ENCODE measurements at places on chromosomes 1 and 21.
A peak's percentile ranks its signal among the peaks of the same experiment; 100 is the strongest.

DNA sequence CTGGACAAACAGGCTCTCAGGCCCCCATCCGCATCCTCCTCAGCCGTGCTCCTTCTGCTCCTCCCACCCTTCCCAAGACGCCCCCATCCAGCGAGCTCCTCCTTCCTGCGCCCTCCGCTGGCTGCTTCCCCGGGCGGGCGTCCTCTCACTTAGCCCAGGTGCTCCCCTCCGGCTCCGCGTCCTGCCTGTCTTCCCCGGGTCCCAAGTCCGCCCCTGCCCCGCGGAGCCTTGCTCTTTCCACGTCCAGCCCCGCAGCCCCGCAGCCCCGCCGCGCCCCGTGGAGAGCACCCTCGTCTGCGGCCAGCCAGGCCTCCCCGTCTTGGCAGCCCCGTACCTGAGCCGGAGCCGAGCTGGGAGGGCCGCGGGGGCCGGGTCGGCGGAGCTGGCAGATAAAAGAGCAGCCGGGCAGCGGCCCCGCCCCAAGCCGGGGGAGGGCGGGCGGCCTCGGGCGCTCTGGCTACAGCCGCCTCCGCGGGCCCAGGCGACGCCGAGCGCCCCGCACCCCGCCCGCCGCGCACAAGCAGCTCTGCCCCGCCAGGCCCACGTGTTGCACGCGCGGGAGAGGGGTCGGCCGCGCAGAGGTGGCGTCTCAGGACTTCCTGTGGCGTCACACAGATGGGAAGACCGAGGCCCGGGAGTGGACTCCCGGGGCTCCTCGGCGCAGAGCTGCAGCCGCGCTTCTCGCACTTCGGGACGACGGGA is at the start of gene PAQR7:
Gene PAQR7, minus strand, starts transcription at position 555 of the 702 bp plus-strand sequence. CDS start 11,869 bp downstream, outside the sequence.
- peak; percentile 70 for DNase-seq

DNA sequence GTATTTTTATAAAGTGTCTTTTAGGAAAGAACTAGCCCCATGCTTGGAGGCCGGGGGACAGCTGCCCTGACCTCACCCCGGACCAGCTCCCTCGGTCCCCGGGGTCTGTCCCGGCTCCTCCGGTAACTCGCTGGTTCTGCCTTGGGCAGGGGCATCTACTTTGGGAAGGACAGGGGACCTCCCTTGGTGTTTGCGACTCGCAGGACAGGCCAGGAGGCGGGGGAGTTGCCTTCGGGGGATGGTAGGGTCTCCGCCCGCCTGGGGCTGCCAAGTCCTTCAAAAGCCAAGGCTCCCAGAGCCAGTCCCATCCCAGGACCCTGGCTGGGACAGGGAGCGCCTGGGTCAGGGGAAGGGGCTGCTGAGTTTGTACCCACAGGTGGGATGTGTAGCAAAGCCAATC is 157.9 kb downstream of the PEX14 start:
- DNase-seq, result no peak

GRCh38 chr1:76625886-76626678 is 241.2 kb upstream of the ST6GALNAC5 start:
- DNase-seq, result no peak

- peak; percentile 71 for DNase-seq
Measured at GRCh38 chr1:17502326-17502778, 37.1 kb upstream of the ARHGEF10L start.

DNA sequence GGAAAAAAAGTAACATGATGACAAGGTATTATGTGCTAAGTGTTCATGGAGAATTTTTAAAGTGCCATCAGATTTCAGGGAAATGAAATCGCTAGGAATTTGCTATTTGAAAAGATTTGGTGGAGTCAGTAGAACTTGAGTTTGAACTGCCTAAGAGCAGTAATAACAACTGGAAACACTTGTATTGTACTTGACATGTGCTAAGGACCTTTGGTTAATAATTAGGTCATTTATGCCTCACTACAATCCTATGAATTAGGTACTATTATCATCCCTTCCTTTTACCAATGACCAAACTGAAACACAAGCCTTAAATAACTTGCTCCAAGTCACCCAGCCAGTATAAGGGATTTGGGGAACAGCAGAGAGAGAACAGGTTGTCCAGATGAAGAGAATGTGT is 133.4 kb downstream of the NTNG1 start:
- DNase-seq, result no peak

All from B cell (primary cell).